ENCODE measurements at places on chromosomes 1 and 21.

GRCh38 chr1:116478621-116479020 lies 92.2 kb downstream of the CD58 start:
- no peak for DNase-seq

- no peak for DNase-seq
These were observed 14.2 kb upstream of the MCOLN3 start for GRCh38 chr1:85062425-85063026.

DNA sequence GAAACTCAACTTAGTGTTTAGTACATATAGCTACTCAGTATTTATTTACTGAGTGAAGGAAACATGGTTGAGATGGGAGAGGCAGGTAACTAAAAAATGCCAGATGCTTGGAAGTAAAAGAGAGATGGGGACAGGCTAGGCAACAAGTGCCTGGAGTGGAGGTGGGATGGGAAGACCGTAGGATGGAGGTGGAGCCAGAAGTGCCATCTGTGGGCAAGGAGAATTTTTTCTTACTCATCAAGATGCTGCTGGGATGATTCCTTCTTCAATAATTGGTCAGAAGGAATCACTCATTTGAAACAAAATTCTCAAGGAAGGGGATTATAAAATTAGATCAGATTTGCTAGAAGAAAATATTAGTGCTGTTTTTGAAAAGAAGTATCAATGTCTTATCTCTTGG lies 72.9 kb downstream of the IFI44 start:
- DNase-seq: no peak

- no peak for DNase-seq
These were observed 82.0 kb downstream of the DISP1 start for GRCh38 chr1:222896630-222897526.

DNA sequence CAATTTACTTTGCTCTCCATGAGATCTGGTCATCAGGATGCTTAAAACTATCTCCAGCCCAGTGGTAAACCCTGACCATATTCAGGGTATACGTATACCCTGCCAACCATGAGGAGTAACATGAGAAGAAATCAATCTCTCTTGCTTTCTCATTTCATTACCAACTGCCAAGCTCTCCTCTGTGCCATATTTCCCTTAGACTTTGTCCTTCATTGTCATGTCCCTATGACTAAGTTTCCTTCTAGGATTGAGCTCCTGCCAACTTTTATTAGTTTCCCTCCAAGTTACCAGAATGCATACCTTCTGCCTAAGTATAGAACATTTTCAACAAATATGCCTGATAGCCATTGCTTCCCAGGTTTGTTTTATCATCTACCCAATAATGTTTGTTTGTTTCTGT lies 1113.9 kb upstream of the B3GALT2 start:
- DNase-seq: no peak

GRCh38 chr1:70324683-70325082 lies 29.8 kb downstream of the ANKRD13C start:
- no peak for DNase-seq

- DNase-seq: no peak
These were observed 45.9 kb downstream of the SYT14 start for GRCh38 chr1:209983953-209984352.

- DNase-seq: no peak
These were observed 73.9 kb downstream of the SLC66A1 start for GRCh38 chr1:19385869-19386591.

GRCh38 chr1:77250126-77250525 lies 30.9 kb upstream of the PIGK start:
- DNase-seq: no peak

- DNase-seq: peak; percentile 16
These were observed 19.5 kb upstream of the SELENON start for GRCh38 chr1:25780318-25781129.

DNA sequence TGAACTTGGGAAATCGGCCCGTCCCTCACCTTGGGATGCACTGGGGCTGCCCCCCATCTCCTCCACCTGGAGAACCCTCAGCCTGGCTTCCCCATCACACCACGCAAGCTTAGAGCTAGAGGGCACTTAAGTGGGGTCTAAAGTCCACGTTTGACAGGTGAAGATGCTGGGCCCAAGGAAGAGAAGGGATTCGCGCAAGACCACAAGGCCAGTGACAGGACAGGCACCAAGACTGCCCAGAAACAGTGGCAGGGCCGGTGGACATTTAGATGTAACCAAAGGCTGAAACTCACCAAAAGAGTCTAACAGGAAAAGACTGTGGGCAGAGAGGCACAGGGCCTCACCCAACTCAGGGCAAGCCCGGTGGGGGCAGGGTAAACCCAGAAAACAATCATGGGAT lies 130.8 kb upstream of the EDN2 start:
- no peak for DNase-seq

GRCh38 chr1:55747408-55747841 lies 532.3 kb upstream of the USP24 start:
- no peak for DNase-seq

DNA sequence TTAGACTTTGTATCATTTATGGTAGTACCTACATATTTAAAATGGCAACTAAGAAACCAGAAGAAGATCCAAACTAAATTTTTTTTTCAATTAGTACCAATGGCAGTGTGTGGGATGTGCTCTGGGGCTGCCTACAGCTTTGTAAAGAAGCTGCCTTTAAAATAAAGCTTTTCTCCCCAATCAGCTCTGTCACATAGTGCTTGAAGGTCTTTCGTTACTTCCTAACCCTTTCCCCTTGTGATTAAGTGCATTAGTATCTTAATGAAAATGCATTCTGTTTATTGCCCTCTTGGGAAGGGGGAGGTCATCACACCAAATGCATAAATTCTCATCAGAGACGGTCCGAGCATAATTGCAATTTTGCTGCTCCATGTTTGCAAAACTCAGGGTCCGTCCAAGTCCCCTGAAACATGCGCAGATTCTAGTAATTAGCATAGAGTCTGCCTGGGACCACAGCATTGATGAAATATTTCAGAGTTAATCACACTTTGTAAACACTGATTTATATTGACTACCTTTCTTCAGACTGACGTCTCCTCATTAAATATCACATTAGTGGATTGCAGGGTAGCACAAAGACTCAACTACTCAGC lies 71.3 kb downstream of the ESRRG start:
- DNase-seq: no peak

- DNase-seq: no peak
These were observed 42.7 kb upstream of the AJAP1 start for GRCh38 chr1:4611563-4612341.

- no peak for DNase-seq
These were observed 117.0 kb upstream of the ERRFI1 start for GRCh38 chr1:8142955-8143629.

- DNase-seq: no peak
These were observed 41.8 kb downstream of the MACO1 start for GRCh38 chr1:25472471-25472870.

- DNase-seq: no peak
These were observed 9.1 kb downstream of the RPAP2 start for GRCh38 chr1:92307980-92308379.

DNA sequence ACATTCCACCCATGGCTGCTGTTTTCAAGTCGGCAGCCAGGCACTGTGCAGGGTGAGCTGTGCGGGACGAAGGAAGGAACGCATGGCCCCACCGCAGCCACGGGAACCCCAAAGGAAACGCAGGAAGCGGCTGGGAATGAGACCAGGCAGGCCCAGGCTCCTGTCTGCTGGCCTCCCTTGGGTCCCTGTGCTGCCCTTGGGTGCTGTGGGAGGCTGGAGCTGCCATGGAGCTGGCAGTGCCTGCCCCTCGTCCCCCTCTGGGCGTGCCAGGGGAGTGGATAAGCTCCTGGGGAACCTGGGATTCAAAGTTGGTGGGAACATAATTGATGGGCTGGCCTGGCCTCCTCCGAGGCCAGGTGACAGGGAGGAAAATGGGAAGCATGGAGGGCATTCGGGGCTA lies 5.3 kb upstream of the KRTAP10-4 start:
- no peak for DNase-seq

DNA sequence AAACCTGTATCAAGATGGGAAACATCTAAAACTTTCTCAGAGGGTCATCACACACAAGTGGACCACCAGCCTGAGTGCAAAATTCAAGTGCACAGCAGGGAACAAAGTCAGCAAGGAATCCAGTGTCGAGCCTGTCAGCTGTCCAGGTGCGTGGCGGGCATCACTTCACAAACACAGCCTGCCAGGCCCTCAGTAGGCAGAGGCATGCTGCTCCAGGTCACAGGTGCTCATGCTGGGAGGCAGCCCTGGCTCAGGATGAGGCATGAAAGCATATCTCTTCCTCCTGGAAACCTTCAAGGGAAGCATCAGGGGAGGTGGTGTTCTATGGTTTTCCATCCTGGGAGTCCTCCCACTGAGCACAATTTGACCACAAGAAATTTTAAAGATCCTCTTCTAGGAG lies 6.3 kb downstream of the CD2 start:
- no peak for DNase-seq

- DNase-seq: no peak
These were observed 4.0 kb downstream of the GLMP start for GRCh38 chr1:156291226-156292061.

DNA sequence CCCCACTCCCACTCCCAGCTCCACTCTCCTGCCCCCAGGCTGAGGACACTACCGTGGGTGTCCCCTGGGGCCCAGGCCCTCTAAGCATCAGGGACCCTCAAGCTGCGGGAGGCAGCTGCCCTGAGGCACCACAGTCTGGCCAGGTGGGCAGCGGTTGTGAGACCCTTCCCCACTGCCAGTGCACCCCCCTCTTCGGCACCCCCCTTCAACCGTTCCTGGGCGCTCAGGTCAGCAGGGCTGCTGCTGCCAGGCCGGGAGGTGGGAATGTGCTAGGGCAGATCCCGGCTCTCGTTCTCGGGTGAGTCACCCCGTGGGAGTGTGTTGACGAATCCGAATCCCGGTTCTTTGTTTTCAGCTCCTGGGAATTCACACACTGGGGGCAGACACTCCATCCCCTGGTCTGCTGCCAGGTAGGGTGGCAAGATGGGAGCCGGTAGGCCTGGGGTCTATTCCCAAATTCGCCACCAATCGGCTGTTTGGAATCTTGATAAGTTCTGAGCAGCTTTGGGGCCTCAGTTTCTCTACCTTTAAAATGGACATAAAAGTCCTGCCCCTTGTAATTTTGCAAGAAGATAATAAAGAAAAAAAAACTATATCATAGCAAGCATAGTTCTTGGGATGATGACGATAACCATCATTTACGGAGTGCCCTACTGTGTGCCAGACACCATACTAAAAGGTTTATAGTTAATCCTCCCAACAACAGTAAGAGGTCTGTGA lies 28.5 kb upstream of the CASZ1 start:
- no peak for DNase-seq

DNA sequence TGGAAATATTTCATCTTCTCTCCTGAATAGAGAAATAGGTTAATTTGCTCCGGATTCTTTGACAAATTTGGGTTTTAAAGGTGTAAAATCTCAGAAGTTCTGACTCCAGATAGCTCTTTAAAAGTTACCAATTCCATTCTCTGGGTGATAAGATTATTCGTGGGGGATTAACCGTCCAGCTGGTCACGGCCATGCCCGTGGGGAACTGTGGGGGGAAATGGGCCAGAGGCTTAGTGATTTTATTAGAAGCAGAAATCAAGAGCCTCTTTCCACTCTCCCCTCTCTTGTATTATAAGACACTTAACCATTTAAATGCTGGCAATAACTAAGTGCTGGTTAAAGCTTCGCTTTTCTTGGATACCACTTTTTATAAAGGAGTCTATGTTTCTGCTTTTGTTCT lies 376.4 kb upstream of the KAZN start:
- DNase-seq: no peak

GRCh38 chr1:24364975-24365678 lies 46.0 kb downstream of the GRHL3 start:
- no peak for DNase-seq

DNA sequence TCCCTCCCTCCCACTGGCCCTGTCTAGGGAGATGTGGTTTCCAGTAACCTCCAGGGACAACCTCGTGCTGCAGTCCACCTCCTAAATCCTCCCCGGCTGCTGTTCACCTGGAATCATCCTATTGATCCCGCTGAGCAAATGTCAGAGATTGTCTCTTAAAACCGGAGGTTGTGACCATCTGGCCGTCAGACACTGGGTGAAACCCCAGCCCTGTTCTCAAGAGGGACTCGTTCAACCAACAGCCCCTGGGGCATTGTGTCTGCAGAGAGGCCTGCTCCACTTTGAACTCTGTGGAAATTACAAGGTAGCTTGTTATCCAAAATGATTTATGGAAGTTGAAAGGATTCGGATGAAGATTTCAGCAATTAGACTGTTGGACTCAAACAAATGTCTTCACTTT lies 498.0 kb downstream of the MATN1 start:
- no peak for DNase-seq

DNA sequence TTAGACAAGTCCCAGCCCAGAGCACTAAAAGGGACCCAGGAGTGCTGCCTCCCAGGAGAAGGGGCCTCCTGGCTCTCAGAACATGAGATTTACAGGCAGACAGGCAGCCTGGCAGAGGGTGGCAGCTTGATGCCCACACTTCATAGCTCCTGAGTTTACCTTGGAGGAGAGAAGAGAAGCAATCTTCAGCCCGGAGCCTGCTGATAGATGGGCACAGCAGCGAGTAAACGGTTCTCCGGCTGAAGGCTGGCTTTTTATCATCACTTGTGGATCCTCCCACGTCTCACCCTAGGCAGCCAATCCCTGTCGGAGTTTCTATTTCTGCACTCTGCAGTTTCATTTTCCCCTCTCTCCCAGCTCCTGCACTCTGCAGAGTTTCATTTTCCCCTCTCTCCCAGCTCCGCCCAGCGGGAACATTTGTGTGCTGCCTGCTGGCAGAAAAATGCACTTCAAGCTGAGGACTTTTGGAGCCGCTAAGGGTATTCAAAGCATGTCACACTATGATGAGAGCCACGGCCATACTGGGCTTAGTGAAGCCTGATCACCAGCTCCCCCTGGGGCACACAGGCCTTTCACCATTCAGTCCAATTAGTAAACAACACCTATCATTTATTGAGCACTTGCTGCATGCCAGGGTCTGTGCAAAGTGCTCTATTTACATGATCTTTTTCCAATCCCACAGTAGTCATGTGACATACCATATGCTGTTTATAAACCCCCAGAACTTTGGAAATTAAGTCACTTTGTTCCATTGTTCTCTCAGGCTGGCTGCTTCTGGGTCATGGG lies at the start of gene IFI6:
Gene IFI6 (minus strand): TSS at position 229 of the 786 bp plus-strand sequence. CDS start 2,878 bp downstream, outside the sequence.
- peak; percentile 98 for DNase-seq

GRCh38 chr1:231808990-231809389 lies 182.4 kb downstream of the DISC1 start:
- DNase-seq: peak; percentile 19

DNA sequence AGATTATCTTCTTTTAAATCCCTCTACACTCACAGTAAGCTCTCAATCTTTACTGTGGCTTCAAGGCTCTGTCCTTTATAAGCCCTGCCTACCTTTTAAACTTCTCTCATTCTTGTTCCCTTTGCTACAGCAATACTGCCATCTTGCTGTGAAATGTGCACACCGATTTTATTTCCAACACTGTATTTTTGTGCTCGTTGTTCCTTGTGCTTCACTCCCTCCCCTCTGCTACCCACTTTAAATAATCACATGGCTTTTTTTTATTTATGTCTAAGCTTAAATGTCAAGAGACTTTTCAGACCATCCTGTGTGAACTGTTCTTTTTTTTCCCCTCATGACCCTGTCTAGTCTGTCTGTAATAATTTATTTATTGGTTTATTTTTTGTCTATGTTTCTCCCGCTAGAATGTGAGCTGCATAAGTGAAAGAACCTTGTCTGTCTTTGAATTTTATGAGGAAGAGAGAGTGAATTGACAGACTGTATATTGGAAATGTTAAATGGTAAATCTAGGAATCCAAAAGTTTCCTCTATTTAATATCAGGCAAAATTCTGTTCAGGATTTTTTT lies 45.7 kb downstream of the ABCD3 start:
- peak; percentile 6 for DNase-seq

- DNase-seq: no peak
These were observed 4.9 kb upstream of the B4GALT3 start for GRCh38 chr1:161182214-161182613.

GRCh38 chr1:152141971-152142584 lies 16.9 kb downstream of the RPTN start:
- peak; percentile 13 for DNase-seq
